Thymus (tissue), 14 donors: ENCODE measurements at places on chromosomes 2 and 18.

DNA sequence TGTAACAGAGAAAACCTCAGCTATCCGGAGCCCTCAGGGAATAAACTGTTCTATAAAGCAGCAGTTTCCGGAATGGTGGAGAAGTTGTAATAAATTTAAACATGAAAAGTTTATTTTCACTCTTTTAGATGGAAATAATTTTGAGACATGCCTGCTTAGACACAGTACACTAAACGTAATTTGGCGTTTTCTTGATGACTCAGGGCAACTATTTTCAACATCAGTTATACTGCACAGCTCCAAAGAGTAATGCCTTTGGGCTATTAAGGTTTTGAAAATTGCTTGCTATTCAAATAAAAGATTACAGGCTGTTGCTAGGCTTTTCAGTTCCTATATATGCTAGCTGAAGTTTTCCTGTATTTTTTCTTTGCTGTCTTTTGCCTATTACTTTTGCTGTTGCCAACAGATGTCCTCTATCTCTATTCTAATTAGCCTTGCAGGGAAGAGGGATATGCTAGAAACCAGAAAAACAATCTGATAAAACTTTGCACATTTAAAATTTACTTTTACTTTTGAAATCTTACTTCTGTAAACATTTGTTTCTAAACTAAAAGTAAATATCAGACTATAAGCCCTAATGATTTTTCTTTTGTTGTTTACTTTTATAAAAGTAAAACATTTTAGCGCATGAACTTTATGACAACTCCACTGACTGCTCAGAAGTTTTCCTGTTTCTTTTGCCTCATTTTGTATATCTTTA lies 113.4 kb upstream of the WDSUB1 start:
- DNase-seq = no peak

DNA sequence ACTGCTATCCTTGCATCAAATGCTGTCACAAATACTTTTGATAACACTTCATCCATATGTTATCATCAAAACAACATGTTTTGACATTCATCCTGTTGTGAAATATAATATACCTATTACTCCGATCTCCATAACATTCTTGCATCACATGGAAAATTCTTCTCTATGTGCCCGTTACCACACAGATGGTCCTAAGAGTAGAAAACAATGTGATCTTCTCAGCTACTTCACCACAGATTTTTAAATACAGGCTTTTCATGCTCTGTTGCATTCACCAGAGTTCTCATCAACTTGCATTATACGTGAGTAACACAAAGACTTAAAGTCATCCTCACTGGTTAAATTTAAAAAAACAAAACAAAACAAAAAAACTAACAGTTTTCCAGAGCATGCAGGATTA lies 1603.3 kb upstream of the ZEB2 start:
- DNase-seq = no peak

- DNase-seq = no peak
Observed at GRCh38 chr2:159459279-159459678, 157.1 kb downstream of the BAZ2B start.

DNA sequence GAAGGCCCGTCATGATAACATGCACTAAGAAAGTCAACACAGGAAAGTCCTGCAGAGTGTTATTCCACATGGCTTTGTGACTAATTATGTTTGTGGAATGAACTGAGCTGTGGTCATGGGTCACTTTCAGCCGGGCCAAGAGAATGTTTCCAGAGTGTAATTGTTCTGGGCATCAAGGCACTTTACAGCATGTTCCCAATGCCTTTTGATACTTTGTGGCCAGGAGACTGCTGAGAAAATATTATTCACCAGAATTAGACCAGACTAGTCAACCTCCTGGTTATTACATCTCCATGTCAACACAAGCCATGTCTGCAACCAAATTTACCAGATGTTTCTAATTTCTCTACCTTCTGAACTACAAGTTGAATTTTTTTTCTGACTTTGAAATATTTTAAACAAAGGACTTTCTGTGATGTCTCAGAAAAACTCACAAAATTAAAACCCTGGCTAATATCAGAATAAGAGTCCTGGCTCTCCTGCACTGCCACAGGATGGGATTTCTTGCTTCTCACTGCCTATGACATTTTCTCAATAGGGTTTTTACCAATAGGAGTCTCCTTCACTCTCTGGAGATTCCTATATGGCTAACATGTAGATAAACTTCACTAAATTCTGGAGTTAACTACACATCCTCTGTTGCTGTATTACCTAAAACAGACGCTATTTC lies 90.6 kb upstream of the WDR75 start:
- no peak for DNase-seq

DNA sequence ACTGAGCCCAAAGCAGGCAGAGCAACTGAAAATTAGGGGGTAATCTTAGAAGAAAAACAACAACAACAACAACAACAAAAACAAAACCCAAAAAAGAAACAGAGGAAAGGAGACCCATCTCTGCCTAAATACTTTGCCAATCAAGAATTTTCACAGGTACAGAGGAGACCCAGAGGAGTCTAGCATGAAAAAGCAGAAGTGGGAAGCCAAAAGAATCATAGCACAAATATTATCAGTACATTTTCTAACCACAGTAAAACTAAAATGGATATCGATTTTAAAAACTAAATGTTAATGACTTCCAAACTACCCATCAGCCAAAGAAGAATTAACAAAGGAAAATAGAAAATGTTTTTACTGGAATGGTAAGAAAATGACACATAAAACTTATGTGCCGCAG lies 148.1 kb downstream of the BAZ2B start:
- DNase-seq = no peak

- no peak for DNase-seq
Observed at GRCh38 chr2:28411166-28411755, 18.6 kb downstream of the FOSL2 start.

DNA sequence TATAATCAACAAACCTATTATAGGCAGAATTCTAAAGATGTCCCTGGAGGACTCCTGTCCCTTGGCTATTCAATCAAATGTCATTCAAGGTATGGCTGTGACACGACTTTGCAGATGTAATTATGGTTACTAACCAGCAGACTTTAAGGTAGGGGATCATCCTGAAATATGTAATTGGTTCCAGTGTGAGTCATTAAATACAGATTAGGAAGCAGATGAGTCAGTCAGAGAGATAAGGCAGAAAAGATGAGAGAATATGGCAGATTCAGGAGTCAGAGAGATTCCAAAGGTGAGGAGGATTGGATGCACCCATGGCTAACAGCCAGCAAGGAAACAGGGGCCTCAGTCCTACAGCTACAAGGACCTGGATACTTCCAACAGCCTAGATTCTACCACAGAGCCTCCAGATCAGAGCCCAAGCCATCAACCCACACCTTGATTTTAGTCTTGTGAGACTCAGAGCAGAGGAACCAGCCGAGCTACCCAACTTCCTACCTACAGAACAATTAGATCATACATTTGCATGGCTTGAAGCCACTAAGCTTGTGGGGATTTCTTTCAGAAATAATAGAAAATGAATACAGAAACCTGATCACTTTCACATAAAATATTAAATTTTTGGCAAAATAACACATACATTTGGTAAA lies 11.2 kb upstream of the PROM2 start:
- DNase-seq = no peak

- DNase-seq = no peak
Observed at GRCh38 chr18:79546781-79547272, 132.8 kb upstream of the CTDP1 start.

DNA sequence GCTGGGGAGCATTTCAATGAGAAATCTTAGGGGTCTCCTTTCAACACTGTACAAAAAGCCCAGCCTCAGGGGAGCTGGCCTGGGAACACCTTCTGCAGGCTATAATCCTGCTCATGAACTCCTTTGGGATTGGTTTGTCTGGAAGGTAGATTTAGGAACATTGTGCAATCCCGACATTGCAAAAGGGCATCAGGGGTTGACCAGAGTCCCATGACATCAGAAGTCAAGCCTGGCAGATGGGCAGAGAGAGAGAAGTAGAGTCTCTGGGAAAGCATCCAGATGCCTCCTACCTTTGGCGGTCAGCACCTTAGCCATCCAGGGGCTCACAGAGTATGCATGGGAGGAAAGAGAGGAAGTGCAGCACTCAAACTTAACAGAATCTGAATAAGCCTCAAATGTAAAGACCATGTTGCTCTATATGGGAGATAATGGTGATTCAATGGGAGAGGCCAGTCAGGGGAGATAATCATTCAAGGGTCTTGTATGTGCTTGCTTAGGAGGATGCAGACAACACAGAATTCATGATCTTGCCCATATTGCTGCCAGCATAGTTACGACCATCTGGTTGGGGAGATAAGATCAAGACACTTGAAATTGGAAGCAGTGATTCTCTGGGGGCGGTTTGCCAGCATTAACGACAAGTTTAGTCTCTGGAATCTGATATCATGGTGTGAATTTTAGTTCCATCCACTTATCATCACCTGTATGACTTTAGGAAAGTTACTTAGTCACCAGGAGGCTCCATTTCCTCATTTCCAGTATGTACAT lies 58.3 kb upstream of the UPP2 start:
- no peak for DNase-seq

- no peak for DNase-seq
Observed at GRCh38 chr18:49228187-49228586, 232.3 kb downstream of the DYM start.

DNA sequence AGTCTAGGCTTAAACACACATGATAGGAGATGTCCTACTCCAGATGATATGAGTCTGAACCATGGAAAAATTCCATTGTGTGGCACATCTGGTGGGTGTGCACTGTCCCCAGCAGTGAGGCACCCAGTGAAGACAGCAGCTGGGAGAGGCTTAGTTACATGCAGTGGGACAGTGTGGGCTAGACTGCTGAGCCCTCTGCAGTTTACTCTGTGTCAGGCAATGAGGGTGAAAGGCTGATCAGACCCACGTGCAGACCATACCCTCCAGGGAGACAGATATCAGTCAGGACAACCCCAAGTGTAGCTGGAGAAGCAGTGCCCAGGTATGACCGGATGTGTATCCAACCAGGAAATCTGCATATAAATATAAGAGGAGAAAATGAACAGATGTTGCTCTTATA lies 13.4 kb downstream of the IL37 start:
- no peak for DNase-seq

DNA sequence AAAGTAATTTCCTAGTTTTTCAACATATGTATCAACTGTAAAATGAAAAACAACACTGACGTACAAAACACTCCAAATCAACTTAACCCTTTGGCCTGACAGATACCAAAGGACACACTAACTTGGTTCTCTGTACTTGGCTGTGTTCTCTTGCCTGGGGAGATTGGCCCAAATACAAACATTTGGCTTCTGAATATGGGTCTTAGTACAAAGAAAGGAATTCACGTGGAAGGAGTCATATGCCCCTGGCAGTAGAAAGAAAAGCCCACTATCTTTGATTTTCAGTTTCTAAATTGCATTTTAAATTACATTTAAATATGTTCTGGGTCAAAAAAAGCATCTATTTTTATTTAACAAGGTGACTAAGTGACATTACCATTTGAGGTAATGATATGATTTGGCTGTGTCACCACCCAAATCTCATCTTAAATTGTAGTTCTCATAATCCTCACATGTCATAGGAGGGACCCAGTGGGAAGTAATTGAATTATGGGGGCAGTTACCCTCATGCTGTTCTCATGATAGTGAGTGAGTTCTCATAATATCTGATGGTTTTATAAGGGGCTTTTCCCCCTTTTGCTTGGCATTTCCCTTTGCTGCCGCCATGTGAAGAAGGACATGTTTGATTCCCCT lies 153.6 kb upstream of the CCDC195 start:
- DNase-seq = no peak

GRCh38 chr18:79962835-79963657 lies 1.4 kb upstream of the HSBP1L1 start:
- no peak for DNase-seq

DNA sequence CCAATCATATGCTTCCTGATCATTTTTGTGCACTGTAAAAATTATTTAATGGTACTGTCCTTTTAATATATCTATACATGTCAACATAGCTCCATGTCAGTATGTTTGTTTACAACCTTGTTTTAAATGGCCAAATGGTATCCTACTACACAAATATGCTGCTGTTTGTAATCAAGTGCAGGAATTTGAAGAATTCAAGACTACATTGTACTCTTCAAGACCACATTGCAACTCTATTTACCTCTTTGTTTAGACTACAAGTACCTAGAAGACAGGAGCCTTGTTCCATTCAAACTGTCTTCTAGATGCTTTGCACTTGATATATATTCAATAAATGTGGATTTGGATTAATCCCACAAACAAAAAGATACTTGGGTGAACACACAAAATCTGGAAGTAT lies 41.7 kb downstream of the CNTNAP5 start:
- no peak for DNase-seq

- no peak for DNase-seq
Observed at GRCh38 chr2:212274215-212274614, 264.4 kb downstream of the ERBB4 start.

- no peak for DNase-seq
Observed at GRCh38 chr18:48721312-48721711, 182.5 kb downstream of the CTIF start.

DNA sequence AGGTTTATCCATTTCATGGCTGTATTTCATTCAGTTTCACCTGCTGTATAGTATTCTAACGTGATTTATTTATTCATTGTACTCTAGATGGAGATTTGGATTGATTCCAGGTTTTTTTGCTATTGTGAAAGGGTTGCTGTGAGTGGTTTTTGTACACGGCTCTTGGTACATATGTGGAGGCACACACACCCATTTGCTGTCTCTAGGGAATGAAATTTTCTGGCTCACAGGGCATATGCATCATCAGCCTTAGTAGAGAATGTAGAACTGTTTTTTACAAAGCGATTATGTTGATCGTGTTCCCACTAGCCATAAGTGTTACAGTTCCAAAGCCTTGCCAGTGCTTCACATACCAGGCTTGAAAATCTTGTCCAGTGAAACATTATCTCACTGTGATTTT lies 5.1 kb downstream of the SPTBN1 start:
- DNase-seq = no peak

- DNase-seq = no peak
Observed at GRCh38 chr2:169683425-169684134, 10.6 kb downstream of the CFAP210 start.

DNA sequence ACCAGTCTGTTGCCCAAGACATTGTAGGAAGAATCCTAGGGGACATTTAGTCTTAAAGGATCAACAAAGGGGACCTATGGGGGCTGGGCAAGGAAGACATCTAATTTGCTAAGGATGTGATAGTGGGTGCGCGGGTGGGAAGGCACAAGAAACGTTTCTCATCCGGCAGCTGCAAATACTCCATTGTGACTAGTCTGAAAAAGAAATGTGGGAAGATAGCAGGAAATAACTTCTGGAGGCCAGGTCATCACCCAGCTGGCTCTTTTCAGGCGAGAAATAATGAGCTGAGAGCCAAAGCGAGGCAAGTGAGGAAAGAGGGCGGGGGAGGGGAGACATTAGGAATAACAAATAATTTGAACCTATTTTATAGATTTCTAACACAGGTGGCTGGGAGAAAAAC lies 70.3 kb upstream of the NCK2 start:
- DNase-seq = no peak

GRCh38 chr2:200476836-200477235 lies 33.0 kb downstream of the KCTD18 start:
- no peak for DNase-seq

DNA sequence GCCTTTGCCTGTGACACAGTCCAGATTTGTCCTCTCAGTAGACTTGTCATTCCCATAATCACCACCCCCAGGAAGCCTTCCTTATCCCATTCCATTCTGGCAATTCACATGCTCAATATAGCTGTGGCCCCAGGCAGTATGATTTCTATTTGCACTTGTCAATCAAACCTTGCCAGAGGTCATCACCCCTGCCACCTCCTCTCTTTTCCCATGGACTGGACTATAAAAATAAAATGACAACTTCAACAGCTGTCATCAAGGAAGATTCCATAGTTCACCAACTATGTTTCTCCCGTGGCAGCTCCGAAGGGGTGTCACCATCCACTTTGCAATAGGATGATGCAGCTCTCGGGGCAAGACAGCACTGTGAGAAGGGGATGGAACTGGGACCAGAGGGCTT lies 255.7 kb downstream of the CELF4 start:
- no peak for DNase-seq
